ENCODE measurements at places on chromosomes 7 and 10.

DNA sequence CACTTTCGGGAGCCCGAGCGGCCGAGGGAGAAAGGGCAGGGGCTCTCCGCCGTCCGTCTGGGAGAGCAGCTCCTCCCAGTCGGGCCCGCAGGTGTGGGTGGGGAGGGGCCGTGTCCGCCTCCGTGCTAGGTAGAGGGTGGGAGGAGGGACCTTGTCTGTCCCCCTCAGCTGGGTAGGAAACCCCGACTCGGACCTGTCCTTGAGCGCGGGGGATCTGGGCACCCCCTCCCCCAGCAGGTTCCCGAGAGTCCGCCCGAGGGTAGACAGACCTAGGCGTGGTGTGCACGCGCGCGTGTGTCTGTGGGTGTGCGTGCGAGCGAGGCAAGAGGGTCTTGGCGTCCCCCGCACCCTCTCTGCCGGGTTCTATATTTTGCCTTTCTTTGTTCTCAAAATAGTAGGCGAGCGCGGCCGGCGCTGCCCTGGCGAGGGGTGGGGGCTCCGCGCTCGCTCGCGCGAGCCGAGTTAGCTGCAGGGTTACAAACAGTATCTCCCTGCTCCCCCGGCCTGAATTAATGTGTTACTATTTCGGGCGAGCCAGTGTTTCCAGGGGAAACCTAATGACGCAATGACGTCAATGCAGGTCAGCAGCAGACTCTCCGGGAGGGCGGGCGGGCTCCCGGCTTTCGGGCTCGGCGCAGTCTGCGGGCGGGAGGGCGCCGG is 73.9 kb upstream of the LEP start:
- no peak overlapping the region for H3K27ac ChIP-seq
- H3K36me3 ChIP-seq: peaks cover 16% of the 10 kb centered on the region
- H3K27me3 ChIP-seq: peaks cover 58% of the 10 kb centered on the region
- DNase-seq: no peak

DNA sequence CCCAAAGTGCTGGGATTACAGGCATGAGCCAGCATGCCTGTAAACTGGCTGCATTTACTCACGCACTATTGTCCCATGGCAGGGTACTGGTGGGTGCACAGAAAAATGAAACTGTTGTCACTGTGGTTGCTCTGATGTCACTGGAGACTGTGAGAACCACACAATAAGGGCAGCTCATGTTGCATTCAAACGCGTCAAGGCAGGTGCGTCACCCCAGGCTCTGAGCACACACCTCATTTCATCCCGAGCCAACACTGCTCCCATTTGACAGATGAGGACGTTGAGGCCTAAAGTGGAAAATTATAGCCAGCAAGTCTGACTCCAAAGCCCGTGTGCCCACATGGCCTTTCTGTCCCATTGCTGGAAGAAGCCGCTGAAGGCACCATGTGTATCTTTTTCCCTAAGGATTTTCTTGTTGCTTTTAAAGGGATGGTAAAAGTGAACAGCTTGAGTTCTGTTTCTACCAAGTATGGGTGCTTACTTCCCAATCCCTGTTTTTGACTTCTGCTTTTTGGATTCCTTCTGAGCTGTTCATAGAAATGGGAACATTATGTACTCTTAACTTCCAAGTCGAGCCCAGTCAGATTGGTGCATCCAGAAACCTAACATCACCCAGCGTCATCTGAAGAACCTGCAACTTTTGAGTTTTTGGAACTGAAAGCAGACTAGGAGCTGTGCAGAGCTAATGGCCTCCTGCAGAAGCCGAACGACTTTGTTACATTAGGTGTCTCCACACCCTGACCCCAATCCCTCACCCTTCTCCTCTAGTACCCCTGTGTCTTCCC is 60.1 kb upstream of the CARD11 start:
- H3K4me1 ChIP-seq: peaks cover 4% of the 10 kb centered on the region
- peaks cover 2% of the 10 kb centered on the region for H3K27me3 ChIP-seq
- DNase-seq: no peak
- no peak overlapping the region for H3K4me3 ChIP-seq
- H3K27ac ChIP-seq: no peak overlapping the region
- no peaks in the 10 kb centered on the region for H3K36me3 ChIP-seq

- H3K27ac ChIP-seq: no peak overlapping the region
- peaks cover 11% of the 10 kb centered on the region for H3K4me1 ChIP-seq
- no peak overlapping the region for H3K4me3 ChIP-seq
- H3K27me3 ChIP-seq: no peaks in the 10 kb centered on the region
Measured at GRCh38 chr10:91433620-91434019, 23.5 kb downstream of the HECTD2 start.

- DNase-seq: no peak
- H3K27me3 ChIP-seq: no peaks in the 10 kb centered on the region
- no peaks in the 10 kb centered on the region for H3K4me1 ChIP-seq
- no peak overlapping the region for H3K4me3 ChIP-seq
- H3K36me3 ChIP-seq: no peaks in the 10 kb centered on the region
Measured at GRCh38 chr10:70551466-70551865, 51.1 kb downstream of the PRF1 start.

- no peaks in the 10 kb centered on the region for H3K36me3 ChIP-seq
- no peak for DNase-seq
- H3K27ac ChIP-seq: no peak overlapping the region
Measured at GRCh38 chr7:53744403-53744760, 708.9 kb downstream of the POM121L12 start.

All from naive B cell (primary cell).